ENCODE measurements at places on chromosomes 2 and 18.

DNA sequence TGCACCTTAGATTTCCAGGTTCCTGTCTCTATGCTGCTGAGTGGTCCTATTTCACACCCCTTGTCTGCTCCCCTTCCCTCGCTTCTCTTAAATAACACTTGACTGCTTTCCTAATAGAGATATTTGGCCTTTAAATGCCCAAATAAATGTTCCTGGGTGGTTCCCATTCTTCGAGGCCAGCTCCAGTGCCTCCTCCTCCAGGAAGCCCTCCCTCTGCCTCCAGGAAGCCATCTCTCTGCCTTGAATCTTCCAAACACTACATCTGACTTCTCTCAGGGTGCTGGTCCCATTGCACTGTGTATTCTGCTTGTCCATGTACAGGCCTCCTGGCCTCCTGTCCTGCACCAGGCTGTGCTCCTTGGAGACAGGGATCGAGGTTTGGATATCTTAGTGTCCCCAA, 14.2 kb downstream of the EHD3 start:
- no peak for DNase-seq

- no peak for DNase-seq
Measured at GRCh38 chr2:205107810-205108209, 562.5 kb downstream of the PARD3B start.

DNA sequence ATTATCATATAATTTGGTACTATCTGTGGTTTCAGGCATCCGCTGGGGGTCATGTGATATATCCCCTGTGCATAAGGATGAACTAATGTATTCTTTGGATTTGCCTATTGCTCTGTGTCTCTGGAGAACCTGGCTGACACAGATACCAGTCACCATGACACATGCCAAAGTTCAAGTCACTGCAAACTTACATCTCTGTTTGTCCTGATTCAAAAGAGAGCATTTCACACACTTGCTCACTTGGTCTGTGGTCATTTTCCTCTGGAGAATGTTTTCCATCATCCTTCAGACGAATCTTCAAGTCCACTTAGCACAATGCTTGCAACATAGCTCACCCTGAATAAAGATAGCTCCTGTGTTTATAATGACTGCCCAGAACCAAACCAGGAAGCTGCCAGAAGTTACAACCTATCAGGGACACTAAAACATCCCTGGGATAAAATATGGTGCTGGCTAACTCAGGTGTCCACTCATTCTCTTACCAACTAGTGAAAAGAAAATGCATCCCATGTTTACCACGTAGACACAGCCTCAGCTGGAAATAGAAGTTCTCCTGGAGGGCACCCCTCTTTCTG, 18.1 kb downstream of the SULT1C3 start:
- DNase-seq, result no peak

- no peak for DNase-seq
Measured at GRCh38 chr2:69566669-69567068, 76.9 kb downstream of the AAK1 start.

DNA sequence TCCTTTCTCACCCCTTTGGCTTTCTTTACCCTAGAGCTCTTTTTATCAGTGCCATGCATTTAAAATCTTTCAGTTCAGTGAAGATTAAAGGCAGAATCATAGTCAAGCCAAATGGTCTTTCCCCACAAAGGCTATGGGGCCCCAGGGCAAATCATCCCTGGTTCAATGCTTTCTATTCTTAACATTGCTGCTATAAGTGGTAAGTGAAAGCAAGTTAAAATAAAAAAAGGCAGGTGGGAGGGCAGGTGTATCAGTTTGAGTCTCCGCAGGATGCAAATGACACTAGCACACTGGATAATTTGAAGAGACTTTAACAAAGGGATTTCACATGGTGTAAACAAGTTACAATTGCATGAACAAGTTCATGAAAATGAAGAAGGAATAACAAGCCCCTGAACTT, 757.4 kb downstream of the SATB2 start:
- DNase-seq, result no peak

DNA sequence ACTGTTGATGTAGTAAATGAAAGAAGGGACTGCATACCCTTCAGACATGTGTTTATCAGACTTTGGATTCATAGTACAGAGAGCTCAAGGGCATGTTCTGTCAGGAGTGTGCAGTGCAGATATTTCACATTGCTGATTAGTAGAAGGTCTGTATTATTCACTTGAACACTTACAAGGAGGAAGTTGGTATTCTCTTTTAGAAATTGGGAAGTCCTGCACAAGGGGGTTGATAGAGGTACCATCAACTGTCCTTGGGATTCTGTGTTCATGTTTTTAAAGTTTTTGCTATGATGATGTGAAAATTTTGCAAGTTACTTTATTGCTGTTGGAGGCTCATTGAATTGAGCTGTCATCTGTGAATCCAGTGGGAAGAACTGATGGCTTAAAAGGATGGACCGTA, 6.7 kb downstream of the PSMD1 start:
- no peak for DNase-seq

DNA sequence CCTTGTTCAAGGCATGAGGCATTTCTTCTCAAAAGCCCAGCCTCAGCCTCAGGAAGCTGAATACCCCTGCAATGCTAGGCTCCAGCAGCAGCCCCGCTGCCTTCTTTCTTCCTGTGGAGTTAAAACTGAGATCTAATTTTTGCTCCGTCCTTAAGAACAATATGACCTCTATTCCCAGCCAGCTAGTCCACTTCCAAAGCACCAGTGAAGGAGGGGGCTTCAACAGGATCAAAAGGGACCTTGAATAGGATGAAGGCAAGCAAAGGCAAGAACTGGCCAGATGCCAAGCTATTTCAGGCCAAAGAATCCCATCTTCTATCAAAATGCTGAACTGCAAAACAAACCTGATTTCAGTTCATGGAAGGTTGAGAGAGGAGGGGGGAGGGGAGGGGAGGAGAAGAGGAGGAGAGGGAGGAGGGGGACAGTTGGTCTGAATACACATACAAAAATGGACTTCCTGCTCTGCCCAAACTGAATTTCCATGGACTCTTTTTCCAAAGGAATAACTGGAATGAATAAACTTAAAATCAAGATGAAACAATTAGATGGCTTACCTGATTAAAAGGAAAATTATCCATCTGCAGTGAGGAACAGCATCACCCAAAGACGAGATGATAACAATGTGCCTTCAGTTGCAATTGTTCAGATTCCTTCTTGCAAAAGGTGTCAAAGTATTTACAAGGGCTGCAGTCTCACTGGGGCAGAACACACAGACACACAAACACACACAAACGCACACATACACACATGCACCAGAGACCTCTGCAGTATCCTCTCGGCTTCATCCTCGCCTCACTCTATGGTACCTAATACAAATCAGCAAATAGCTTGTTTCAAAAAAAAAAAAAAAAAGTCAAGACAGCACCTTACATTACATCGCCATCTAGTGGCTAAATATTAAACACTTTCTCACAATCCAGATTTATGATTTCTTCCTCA, at the start of gene SCN1A:
Gene SCN1A (minus strand): TSS at position 804 of the 939 bp plus-strand sequence. CDS start 54,399 bp downstream, outside the sequence.
- no peak for DNase-seq

DNA sequence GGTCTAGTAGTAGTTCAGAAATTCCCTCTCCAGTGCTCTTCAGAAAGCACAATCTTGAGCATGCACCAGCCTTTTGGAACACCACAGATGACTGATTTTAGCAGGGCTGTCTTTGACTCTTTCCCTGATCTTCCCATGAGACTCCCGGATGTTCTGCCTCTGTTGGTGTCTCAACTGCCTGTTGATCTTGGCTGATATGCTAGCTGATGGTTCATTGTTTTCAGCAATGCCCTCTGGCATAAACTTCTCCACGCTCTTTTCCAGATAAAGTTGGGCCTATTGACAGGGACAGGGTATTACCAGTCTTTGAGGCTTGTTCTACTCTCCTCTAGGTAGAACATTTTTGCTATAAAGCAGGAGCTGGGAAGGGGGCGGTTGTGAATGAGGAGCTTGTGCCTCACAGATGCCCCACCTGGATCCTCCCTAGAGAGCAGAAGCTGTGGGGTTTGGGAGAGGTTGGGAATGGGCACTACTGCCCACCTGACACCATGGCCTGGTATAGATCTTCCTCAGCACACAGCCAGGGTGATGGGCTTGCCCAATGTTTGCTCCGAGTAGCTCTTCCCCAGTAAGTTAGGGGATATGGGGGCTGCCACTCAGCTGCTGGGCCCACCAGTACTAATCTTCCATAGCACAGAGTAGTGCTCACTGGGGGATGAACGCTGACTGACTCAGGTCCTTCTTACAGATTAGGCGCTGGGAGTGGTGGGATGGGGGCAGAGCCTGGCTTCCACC, 111.3 kb downstream of the PTGR3 start:
- no peak for DNase-seq

DNA sequence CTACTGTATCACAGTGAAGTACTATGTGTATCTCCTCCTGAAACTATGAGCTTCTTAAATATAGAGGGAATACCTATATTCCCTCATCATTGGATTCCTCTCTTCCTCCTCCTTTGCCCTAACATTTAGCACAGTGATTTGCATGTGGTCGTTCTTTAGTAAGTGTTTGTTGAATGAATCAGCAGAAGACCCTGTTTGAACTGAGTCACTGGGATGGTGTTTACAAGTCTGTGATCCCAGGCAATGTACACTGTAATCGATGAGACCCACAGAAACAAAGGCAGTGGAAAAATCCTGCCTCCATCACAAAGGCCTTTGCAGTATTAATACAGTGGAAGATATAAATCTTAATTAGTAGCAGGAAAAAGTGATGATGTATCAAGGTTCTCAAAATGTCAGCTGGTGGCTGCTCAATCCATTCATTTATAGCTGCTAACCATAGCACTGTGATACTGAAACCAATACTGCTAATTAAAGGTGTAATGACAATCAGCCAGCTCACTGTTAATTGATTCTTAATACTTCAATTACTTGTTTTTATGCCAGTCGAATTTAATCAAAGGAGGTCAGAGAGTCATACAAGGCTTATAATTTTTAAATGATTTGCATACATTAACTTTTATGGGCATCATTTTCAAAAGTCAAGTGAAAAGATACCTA, 20.8 kb upstream of the MYO3B start:
- no peak for DNase-seq

GRCh38 chr2:217994776-217995274, 8.0 kb downstream of the TNS1 start:
- no peak for DNase-seq

GRCh38 chr2:6965071-6965795, 48.0 kb downstream of the RNF144A start:
- no peak for DNase-seq

GRCh38 chr2:204203704-204204103, 267.1 kb downstream of the ICOS start:
- DNase-seq, result no peak

- no peak for DNase-seq
Measured at GRCh38 chr2:224561234-224562005, 23.7 kb downstream of the CUL3 start.

GRCh38 chr18:69250305-69251151, 150.2 kb upstream of the DOK6 start:
- no peak for DNase-seq

DNA sequence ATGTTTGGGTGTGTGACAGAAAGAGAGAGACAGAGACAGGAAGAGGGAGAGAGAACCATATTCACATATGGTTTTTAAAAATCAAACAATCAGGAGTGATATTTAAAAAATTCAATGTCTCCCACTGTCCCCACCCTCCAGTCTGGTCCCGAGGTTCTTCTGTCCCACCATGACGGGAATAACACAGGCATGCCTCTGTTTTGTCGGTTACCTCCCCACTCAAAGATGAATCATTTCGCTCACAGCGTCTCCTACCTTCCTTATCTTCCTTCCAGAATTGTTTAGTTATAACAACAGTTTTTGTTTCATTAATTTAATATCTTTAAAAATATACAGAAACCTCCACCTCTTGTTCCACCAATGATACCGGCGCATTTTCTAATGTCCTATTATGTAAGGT, 113.0 kb downstream of the KCNF1 start:
- no peak for DNase-seq

DNA sequence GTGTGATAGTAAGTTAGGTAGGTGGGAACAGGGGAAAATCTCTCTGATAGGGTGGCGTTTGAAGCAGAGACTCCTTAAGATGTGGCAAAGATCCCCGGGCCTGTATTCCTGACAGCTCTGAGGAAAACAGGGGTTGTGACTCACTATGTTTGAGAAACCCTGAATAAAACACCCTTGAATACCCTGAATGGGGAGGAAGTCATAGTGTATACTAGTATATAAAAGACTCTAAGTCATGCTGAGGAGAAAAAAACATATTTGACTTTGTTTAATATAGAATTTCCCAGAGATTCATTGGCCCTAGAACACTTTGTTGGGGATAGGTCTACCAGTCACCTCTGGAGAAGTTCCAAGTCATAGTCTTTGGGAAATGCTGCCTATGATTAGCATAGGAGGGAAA, 590.9 kb downstream of the IRS1 start:
- DNase-seq, result no peak

- no peak for DNase-seq
Measured at GRCh38 chr2:83851066-83851465, 608.0 kb downstream of the SUCLG1 start.

DNA sequence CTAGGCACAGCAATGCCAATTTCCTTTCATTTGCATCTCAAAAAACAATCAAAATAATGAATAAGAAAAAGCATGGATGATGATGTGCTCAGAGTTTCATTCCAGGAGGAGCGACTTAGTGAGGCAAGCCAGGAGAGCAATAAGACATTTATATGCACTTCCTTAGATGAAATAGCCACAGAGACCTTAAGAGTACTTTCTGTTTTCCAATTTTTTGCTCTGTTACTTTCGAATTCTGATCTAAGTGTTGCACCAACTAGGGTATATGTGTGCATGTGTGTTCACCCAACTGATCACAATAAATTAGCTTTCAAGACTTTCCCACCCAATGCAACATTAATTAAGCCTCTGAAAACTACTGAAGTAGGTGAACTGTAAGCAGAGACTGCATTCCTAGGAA, 709 bp downstream of the RAB27B start:
- DNase-seq, result no peak

All from T-helper 9 cell (primary cell).